ENCODE measurements at places on chromosomes 16 and 17.

GRCh38 chr16:10930755-10931093 lies 11.5 kb downstream of the DEXI start:
- DNase-seq = no peak

- DNase-seq = no peak
Measured at GRCh38 chr16:4981473-4981872, 23.3 kb downstream of the SEC14L5 start.

DNA sequence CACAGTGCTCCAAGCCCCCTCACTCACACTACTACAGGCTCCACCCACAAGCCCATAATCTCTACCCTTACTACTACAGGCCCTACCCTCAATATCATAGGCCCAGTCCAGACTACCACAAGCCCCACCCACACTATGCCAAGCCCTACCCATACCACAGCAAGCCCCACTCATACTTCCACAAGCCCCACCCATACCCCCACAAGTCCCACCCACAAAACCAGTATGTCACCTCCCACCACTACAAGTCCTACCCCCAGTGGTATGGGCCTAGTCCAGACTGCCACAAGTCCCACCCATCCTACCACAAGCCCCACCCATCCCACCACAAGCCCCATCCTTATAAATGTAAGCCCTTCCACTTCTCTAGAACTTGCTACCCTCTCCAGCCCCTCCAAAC lies 13.8 kb downstream of the RIPOR1 start:
- peak; percentile 68 for DNase-seq

DNA sequence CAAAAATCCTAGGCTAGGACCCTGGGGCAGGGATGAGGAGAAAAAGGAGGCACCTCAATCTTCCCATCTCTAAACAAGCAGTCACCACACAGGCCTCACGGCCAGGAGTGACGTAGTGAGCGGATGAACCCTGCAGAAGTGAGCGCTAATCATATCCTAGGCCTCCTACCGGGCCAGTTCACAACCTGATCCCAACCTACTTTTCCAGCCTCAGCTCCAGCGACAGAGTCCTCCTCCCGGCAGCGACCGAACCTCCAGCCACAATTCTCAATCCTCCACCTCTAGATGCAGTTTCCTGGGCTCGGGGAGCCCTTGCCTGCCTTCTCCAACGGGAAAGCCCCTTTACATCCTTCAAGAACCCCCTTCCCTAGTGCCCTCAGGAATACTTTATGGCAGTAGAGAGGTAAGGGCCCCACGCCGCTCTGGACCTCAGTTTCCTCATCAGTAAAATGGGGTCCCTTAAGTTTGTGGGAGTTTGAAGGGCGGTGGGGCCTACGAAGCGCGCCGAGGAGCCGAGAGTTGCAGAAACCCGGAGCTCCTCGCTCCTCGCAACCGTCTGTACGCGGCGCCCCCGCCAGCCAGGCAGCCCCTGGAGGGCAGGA lies 1.4 kb downstream of the ZNF668 start:
- DNase-seq = peak; percentile 48

DNA sequence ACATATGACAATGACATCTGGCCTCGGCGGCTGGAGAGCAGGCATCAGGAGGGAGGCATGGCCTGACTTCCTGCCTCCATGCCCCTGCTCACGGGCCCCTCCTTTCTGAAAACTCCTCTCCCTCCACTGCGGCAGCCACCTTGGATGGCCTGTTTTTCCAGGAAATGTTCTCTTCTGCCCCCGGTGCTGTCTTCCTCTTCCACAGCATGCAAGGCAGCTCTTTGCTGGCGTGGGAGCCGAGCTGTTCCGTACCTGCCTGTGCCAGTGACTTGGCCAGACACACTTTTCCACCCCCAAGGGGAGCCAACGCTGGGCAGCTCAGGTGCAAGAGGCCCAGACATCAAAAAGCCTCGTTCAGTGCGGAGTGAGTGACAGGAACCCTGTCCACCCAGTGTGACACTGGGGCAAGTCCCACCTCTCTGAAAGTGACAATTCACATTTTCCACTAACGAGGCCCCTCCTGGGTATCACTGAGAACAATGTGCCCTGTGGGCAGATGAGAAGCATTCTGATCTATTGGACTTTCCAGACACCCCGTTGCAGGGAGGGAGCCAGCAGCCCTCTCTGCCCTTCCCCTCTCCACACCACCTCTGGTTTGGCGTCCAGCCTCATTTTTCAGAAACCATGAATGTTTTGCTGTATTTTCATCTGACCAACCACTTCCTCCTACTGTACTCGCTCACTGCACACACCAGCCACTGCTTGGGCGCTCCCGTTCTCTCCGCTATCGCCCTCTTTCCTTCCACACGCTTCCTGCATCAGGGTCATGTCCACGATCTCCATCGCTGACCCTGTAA lies 31.2 kb downstream of the NSMCE1 start:
- DNase-seq = no peak

DNA sequence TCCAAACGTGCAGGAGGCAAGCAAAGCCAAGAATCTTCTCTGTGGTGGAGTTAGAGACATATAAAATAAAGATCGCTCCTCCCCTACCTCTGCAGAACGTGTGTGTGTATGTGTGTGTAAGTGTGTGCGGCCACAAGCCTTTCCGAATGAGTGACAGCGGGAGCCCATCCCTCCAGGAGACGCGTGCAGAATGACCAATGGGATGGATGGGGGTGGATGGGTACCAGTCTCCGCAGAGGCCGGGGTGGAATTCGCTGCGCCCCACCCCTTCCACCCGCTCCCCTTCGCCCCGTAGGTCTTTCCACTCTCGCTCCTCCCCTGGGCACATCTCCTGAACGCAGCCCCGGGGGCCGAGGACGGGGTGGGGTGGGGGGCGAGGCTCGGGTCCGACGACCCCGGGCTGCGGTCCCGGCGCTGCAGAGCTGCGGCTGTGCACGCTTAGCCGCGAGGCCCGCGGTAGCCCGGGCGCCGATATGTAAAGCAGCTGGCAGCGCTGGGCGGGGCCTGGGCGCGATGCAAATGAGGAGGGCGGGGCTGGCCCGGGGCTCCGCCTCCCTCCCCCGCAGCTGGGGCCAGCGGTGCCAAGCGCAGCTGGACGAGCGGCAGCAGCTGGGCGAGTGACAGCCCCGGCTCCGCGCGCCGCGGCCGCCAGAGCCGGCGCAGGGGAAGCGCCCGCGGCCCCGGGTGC lies at the start of gene PRKCB:
PRKCB (plus strand) TSS at position 594 of the 688 bp plus-strand sequence.
- DNase-seq = peak; percentile 63

DNA sequence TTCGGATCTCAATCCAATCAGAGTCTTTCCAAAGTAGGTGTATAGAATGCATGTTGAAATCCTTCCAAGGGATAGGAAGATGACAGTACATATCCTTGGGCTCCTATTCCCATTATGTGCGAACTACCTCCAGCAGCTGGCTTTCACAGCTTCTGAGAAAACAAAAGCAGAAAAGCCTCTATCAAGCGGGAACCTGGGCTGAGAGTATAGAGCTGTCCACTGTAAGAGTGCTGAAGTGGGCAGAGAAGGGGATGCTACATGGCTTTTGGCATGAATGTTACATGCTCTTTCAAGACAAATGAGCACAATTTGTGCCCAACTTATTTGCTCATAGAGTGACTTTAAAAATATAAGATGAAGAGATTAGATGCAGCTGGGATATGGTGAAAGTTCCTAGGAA lies 993.5 kb downstream of the CDH8 start:
- DNase-seq = peak; percentile 79

- DNase-seq = no peak
Measured at GRCh38 chr17:74404789-74405188, 27.1 kb upstream of the GPRC5C start.

GRCh38 chr17:10631048-10631700 lies 25.9 kb downstream of the MYH3 start:
- peak; percentile 46 for DNase-seq

- no peak for DNase-seq
Measured at GRCh38 chr16:606656-607307, 16.9 kb downstream of the RAB40C start.

GRCh38 chr17:22512997-22513538 lies 820.7 kb downstream of the KCNJ18 start:
- no peak for DNase-seq

DNA sequence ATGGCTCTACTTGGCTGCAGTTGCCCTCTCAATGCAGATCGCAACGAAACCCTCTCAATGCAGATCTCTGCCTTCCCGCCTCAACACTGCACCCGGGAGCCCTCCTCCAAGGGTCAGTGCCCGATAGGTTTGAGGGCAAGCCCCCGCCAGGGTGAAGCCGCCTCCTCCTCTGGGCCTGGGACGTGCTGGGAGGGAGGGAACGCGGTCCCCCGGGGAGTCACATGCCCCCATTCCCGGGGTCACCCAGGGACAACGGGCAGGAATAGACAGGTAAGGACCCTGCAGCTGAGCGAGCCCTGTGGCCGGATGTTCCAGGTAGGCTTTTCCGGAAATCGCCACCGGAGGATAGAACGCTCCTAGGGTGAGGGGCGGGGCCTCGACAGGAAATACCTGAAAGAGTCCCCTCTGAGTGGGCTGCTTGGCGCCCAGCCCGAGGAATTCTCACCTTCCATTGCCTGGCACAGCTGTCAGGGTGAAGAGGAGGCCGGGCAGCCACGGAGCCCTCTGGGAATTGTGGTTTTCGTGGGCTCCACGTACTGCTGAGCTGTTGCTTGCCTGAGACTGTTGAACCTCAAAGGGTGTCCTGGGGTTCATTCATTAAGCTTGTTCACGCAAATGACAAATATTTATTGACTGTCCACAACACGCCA lies 12.8 kb downstream of the ZNF174 start:
- DNase-seq = peak; percentile 9

- no peak for DNase-seq
Measured at GRCh38 chr16:49599281-49599680, 225.7 kb downstream of the C16orf78 start.

- DNase-seq = no peak
Measured at GRCh38 chr16:2077696-2078095, 29.9 kb downstream of the TSC2 start.

DNA sequence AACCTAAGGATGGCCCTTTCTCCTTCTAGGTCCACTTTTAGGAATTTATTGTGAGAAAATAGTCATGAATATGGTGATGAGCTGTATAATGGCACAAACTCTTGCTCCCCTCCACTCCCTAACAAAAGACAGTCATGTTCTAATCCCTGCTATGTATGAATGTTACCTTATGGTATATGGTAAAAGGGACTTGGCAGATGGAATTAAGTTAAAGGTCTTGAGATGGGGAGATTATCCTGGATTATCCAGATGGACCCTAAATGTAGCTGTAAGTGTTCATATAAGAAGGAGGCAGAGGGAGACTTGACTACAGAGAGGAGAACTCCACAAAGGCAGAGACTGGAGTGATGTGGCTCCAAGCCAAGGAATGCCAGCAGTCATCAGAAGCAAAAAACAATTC lies 296.1 kb downstream of the SOX9 start:
- DNase-seq = no peak

DNA sequence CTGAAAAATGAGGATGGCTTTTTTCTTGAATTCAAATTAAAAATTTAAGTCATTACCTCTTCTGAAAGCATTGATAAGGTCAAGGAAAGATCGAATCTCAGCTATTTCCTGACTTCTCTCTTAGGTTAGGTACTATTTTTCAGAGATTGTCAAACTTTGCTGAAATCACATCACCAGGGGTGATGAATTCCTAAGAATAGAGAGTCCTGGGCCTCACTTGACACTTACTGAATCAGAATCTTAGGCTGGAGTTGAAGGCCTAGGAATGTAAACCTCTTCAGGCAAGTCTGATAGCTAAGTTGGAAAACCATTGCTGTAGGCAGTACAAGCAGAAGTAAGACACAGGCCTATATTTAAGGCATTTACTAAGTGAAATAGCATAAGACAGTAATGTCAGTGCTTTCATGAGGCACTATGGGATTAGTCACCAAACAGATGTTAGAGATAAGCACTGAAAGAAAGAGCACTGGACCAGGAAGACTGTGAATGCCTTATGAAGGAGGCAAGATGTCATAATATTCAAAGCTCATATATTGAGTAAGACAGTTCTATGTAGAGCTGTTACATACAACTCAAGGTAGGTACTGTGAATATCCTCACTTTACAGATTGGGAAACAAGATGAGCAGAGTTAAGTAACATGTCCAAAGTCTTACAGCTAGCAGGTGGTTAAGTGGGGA lies 21.5 kb downstream of the DCAF7 start:
- peak; percentile 45 for DNase-seq

- DNase-seq = no peak
Measured at GRCh38 chr16:31461201-31461920, 2.1 kb downstream of the ARMC5 start.

GRCh38 chr17:75561927-75562603 lies 25.5 kb upstream of the MYO15B start:
- DNase-seq = peak; percentile 51

GRCh38 chr16:50709980-50710379 lies 16.6 kb downstream of the NOD2 start:
- DNase-seq = no peak

DNA sequence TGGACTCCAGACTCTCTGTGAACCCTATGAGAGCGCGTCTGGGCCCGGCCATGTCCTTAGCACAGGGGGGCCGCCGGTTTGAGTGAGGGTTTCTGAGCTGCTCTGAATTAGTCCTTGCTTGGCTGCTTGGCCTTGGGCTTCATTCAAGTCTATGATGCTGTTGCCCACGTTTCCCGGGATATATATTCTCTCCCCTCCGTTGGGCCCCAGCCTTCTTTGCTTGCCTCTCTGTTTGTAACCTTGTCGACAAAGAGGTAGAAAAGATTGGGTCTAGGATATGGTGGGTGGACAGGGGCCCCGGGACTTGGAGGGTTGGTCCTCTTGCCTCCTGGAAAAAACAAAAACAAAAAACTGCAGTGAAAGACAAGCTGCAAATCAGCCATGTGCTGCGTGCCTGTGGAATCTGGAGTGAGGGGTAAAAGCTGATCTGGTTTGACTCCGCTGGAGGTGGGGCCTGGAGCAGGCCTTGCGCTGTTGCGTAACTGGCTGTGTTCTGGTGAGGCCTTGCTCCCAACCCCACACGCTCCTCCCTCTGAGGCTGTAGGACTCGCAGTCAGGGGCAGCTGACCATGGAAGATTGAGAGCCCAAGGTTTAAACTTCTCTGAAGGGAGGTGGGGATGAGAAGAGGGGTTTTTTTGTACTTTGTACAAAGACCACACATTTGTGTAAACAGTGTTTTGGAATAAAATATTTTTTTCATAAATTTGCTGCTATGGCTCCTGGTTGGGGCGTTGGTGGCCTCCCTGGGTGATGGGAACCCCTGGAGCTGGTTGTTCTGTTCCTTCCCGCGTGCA lies 23.1 kb downstream of the STAT5A start:
- DNase-seq = peak; percentile 57
